Neuronal stem cell (in vitro differentiated cells): ENCODE measurements at places on chromosomes 3 and 15.

- no peak for DNase-seq
These were observed 78.7 kb upstream of the TTBK2 start for GRCh38 chr15:42999201-42999779.

GRCh38 chr3:166900866-166901577, 479.1 kb downstream of the ZBBX start:
- no peak for DNase-seq

DNA sequence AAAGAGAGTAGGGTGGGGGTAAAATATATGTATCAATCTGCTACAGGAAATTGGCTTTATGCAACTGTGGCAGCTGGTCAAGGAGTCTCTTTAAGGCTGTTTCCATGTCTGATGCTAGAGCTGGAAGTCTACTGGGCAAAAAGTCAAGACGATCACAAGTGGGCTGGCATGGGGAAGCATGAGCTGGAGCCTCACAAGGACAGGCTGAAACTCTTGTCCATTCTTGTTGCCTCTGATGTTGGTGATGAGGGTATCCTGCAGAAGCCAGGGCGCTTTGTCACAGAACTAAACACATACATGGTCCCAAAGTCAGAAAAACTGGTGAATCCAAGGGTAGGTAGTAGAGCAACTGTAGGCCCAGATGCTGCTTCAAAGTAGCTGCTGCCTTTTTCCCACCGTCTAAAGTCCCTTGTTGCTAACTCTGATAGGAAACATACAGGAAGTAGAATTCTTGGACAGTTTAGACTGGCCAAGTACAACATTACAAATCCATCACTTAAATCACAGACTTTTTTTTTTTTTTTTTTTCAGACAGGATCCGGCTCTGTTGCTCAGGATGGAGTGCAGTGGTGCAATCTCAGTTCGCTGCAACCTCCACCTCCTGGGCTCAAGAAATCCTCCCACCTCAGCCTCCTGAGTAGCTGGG, 54.2 kb downstream of the RPL39L start:
- no peak for DNase-seq

GRCh38 chr15:60444289-60444912, 34.5 kb downstream of the ICE2 start:
- no peak for DNase-seq

- no peak for DNase-seq
These were observed 29.3 kb downstream of the RFTN1 start for GRCh38 chr3:16484216-16484615.

GRCh38 chr3:43286115-43286840, at the start of gene SNRK:
SNRK (plus strand) TSS chr3:43286540; CDS start chr3:43303204, 16,664 bp downstream.
- DNase-seq: peak; percentile 88

DNA sequence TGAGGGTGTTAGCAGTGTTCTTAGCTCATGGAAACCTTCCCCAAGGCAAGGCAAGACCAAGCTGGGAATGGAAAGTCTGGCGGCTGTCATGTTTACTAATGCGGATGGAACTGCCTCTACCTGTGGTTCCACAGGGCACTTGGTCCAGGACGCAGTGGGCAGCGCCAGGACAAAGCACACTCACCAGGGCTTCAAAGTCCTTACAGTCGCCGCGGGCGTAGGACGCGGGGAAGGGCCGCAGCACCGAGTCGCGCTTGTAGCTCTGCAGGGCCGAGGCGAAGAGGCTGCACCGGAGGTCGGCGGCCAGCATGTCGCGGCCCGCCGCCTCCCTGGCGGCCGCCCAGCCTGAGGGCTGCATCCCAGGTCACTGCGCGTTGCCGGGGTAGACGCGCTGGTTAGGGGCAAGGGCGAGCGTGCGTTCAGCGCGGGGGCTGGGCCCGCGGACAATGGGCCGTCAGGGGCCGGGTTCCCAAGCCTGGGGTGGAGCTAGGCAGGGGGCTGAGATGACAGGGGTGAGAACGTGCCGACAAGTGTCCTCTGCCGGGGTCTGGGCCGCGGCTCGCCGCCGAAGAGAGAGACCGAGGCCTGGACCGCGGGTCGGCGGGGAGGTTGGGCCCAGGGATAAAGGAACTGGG, 497 bp downstream of the PARP16 start:
- peak; percentile 69 for DNase-seq

- no peak for DNase-seq
These were observed 1.6 kb downstream of the FAM131A start for GRCh38 chr3:184339001-184339400.

GRCh38 chr15:54789376-54789775, 407.4 kb downstream of the RSL24D1 start:
- no peak for DNase-seq

GRCh38 chr3:63950698-63951097, 38.5 kb upstream of the SCAANT1 start:
- no peak for DNase-seq

GRCh38 chr3:39809995-39810595, 686 bp downstream of the MYRIP start:
- peak; percentile 11 for DNase-seq

GRCh38 chr3:45803252-45803935, 7.1 kb upstream of the SLC6A20 start:
- DNase-seq: no peak

GRCh38 chr15:99731336-99732123, 1.7 kb downstream of the LYSMD4 start:
- no peak for DNase-seq

DNA sequence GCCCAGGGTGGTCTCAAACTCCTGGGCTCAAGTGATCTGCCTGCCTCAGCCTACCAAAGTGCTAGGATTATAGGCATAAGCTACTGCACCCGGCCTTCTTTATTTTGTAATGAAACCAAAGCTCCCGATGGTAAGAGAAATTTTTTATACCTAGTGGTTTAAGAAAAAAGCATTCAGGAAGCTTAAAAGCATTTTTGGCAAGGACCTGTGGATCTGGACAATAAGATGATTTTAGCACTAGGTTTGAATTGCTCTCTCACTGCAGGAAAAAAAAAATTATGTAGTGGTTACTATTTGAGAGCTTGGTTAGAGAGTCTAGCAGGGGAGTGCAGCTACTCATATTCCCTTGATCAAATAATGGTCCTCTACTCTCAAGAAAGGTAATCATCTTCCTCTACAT, 64.9 kb upstream of the PIK3R4 start:
- no peak for DNase-seq

DNA sequence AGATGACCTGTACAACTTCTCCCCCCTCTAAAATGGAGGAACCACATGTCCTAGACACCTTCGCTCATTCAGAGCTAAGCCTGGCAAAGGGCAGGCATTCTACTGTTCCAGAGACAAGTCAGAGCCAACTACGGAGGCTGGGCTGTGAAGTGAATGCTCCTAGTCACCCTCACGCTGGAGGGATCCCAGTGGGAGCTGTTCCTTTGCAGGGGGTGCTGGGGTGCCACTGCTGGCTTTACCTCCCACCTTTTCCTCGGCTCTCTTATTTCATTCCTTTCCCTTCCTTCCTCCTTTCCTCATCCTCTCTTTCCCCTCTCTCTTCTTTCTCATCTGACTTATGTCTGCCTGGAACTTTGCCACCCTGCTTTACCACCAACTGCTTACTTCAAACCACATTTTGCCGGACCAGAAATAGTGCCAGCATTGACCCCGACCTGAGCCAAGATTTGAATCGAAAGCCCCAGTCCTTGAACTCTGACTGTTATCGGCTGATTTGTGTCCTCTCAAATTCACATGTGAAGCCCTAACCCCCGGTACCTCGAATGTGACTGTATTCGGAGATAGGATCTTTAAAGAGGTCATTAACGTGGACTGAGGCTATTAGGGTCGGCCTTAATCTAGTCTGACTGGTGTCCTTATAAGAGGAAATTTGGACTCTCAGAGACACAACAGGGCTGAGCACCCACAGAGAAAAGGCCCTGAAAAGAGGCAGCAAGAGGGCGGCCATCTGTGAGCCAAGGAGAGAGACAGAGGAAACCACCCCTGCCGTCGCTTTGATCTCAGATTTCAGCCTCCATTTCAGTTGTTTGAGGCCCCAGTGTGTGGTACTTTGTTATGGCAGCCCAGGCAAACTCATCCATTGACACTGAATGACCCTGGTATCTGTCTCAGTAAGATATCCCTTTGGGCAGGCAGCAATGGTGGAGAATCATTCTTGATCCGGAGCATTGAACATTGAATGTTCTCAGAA, 31.3 kb upstream of the TBC1D21 start:
- DNase-seq: no peak

GRCh38 chr15:64507293-64507802, 47.0 kb downstream of the ZNF609 start:
- no peak for DNase-seq

GRCh38 chr3:127675651-127676391, 3.1 kb downstream of the ABTB1 start:
- DNase-seq: no peak

DNA sequence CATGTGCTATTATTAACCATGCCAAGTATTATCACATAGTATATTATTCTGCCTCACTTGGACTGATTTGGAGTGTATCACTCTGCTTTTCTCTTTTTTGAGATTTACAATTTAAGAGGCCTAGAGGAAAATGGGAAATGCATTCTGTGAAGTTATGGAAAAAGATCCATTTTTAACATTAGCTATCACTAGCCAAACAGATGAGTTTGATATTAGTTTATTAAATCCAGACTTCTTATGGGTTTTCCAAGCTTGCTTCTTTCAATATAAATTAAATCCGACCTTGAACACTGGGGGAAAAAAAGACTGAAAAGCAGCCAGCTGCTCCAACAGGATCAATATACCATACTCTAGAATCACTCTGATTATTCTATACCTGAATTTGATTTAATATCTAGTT, 30.1 kb upstream of the PLOD2 start:
- no peak for DNase-seq

DNA sequence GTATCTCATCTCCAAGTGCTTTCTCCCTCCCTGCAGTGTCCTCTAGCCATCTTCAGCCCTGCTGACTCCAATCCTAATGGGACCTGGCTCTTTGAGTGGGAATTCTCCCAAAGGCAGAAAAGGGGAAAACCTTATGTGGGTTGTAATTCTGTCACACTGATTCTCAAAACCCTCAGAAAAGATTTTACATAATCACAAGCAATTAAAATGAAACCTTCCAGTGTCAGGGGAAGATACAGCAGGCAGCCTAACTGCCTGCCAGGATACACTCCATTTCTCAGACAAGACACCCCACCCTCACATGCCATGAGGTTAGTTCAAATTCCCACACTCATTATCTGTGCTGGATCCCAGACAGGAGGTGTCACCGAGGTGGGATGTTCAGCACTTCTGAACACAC, 121.4 kb downstream of the RFTN1 start:
- no peak for DNase-seq

GRCh38 chr3:188352196-188352927, 198.4 kb downstream of the LPP start:
- DNase-seq: no peak

- no peak for DNase-seq
These were observed 43.1 kb downstream of the MEIS2 start for GRCh38 chr15:37057256-37057655.

DNA sequence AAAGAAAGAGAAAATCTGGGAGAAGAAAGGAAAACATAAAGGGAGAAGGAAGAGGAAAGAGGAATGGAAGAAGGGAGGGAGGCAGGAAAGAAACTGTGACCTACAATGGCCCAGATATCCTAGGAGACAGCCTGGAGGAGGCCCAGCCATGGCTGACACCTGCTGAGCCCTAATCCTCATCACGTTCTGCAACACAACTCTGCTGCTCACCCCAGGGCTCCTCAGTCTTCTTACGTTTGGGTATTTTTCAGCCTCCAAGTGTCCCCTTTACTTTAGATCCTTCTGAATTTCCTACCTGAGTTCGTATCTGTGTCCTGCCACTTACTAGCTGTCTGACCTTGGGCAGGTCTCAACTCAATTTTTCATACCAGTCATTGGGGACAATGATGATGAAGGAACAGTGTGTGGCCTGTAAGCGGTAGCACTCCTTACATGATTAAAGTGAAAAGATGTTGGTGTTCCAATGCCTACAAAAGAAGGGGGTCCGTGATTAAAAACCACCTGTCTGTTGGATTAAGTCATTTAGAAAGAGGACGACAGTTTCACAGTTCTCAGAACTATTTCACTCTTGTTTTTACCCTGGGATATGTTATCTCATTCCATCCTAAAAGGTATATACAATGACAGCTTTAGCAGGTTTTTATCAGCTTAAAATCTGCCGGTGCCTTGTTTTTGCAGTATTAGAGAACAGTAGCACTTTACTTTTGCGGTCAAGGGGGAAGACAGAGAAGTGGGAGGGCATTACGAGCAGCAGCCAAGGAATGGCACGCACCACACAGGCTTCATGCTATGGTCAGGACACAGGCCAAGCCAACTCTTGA, 47.4 kb downstream of the CCR4 start:
- DNase-seq: no peak

DNA sequence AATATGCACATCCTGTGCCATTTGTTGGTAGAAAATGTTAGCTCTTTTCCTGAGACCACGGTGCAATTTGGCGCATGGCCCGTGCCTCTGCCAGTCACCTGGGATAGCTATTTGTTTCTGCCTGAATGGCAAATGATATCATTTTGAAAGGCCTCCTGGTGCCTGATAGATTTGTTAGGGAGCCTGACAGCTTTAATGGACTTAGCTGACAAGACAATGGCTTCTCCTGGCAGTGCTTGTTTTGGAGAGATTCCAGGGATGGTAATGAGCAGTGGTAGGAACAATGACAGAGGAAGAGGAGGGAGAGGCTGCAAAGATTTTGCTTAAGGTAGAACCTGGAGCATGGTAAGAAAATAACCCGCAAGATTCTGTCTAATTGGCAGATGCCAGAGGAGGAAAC, 268.5 kb downstream of the CLSTN2 start:
- DNase-seq: peak; percentile 54

DNA sequence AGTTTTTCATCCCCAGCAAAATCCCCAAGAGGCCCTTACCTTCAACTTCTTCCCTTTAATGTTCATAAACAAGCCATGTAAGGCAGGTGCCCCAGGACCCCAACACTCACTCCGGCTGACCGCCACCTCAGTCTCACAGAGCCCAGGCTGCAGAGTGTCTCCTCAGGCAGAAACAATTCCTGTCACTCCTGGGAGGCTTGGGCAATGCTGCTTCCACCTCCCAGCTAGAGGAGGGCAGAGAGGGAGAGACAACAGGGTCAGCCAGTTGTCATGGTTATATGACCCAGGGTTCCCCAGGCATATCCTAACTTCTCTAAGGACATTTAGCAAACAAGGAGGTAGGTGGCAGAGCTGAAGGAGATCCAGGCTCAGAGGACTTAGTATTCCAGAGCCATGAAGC, at the start of gene PLIN1:
TSS of gene PLIN1 (minus strand) at position 156 of the 400 bp plus-strand sequence. CDS start 1,878 bp downstream, outside the sequence.
- no peak for DNase-seq

GRCh38 chr3:170826047-170826446, 43.9 kb downstream of the RPL22L1 start:
- no peak for DNase-seq

GRCh38 chr3:25633919-25634318, 30.8 kb downstream of the TOP2B start:
- no peak for DNase-seq

DNA sequence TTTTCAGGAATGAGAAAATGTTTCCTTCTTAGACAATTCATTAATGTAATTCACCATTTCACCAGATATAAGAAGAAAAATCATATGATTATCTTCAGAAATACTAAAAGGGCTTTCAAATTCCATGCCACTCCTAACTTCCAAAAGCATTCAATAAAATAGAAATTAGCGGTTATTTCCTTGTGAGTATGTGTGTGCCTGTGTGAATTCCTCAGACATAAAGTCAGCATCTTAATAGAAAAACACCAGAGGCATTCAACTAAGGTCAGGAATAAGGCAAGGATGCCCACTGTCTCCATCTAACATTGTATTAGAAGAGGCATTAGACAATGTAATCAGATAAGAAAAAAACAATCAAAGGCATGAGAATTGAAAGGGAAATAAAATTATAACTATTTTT, 88.4 kb downstream of the PLCH1 start:
- DNase-seq: no peak

- peak; percentile 14 for DNase-seq
These were observed 169.8 kb upstream of the MYRIP start for GRCh38 chr3:39639344-39640236.

GRCh38 chr3:2510591-2511145, 412.0 kb downstream of the CNTN4 start:
- DNase-seq: no peak
